RKO (cell line): ENCODE measurements at places on chromosomes 2 and 18.
A peak's percentile ranks its signal among the peaks of the same experiment; 100 is the strongest.

DNA sequence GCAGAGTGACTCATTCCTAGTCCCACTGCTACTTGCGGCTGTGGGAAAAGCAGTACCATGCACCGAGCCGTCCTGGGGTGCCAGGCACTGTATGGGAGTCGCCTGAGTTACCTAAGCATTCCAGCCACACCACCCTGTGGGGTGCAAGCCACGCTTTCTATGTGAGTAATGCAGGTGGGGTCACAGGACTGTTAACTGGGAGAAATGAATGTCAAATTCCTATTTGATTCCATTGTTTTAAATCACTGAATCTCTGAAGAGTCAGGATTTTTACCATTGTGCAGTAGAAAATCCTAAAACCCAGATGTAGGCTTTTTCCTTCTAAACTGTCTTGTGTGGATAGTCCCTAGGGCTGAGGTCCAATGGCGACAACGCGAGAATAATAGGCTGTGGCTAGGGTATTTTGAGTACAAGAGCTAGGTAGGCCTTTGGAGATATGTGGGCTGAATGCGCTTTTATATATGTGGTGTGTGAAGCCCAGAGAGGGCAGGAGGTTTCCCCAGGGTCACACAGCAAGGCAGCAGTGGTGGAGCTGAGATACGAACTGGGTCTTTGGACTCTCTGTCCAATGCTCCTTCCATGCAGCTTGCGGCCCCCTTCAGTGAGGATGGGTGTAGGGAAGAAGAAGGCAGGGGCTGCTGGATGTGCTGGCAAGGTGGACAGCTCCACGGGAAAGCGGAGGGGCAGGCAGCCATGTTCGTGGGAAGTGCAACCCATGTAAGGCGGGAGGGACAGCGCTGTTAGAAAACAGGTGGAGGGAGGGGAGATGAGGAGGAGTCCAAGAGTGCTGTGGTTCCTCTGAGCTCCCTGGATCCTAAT, 83.2 kb downstream of the DDX1 start:
- DNase-seq = peak; percentile 54

- DNase-seq = no peak
These were observed 2.0 kb downstream of the HOXD3 start for GRCh38 chr2:176158855-176159662.

DNA sequence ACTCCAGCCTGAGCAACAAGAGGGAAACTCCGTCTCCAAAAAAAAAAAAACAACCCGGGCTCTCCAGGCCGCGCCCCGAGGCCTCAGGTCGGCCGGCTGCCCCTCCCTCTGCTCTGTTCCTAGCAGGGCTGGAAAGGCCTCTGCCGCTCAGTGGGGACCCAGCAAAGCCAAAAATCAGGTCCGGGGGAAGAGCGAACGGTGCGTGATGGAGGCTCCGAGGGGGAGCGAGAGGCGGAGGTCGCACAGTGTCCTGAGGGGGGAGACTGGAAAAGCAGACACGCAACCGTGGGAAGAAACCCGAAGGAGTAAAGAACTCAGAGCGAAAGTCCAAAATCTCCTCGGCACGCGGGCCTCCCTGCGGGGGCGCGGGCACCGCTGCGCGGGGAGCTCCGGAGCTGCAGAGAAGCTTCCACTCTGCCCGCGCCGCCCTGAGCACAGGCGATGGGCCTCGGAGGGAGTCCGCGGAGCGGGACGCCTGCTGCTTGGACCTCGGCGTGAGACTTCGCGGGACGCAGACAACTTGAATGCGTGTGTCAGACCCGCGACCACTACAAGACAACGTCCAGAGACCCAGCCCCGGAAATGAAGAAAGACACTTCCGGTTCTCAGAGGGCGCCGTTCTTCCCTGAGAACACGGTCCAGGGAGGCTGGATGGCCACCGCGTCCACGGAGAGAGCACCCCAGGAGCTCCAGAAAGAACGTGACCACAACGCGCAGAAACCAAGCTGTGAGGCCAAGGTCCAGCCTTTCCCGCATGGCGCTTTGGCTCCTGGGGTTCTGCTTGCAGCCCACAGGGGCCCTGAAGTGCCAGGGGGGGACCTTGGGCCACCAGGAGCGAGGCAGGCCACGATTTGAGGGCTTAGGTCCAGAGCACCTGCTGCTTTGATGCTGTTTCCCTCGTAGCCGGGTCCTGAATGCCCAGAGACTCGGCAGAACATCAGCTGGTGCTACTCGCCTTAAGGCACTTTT, 219.8 kb downstream of the DPP10 start:
- DNase-seq = no peak

DNA sequence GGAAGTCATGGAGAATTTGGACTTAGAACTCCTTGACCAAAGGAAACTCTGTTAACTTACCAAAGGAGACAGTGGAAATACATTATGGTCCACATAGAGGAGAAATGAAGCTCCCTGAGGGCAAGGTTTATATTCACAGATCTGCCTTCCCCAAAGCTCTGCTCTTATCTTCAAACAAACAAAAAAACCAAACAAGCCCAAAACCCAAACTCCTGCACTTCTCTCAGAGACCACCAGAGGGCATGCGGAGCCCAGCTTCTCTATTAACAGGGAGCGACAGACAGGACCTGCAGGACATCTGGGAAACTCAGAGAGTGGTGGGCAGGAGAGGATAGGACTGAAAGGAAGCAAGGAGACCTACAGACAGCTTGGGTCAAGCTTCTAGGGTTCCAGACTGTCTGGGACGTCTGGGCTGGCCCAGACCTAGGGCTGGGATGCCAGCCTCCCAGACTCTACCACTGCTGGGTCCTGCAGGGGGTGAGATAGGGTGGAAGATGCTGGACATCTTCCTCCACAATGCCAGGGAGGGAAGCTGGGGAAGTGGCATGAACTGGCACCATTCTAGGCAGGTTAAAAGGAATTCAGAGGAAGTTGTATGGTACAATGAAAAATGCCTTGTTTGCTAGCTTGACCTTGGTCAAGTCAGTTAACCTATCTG, 4.0 kb upstream of the WNT10A start:
- DNase-seq = peak; percentile 63

DNA sequence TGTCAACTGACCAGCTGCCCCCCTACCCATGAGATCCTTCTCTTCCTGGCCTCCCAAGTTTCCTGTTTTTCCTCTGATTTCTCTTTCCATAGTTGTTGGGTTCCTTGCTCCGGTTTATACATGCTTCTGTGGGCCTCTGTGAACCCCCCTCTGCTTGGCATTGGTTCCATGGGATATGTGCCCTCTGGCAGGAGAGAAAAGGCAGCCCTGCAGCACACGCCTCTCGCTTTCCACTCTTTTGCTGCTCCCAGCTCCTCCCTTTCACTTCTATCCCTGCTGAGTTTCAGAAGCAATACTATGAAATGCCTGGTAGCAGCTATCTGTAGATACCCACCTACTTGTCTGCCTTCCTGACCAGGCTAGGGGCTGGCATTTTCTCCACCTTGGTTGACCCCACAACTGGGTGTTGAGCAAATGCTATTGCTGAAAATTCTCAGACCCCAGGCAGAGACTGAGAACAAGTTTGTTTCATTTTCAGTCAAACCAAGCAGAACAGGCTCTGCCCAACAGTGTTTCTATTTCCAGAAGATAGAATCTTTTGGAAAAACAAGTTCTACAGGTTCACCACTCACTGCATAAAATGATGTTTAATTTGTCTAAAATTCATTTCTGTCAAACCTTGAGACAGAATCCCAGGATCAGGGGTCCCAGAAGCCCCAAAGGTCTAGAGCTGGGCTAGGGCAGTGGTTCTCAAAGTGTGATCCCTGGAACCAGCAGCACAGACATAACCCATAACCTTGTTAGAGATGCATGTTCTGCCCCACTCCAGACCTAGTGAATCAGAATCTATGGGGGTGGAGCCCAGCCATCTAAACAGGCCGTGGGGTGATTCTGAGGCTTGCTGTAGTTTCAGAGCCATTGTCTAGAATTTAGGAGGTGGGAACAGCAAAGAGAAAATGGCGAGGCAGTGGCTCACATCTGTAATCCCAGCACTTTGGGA, 13.4 kb downstream of the CAPG start:
- no peak for DNase-seq

- no peak for DNase-seq
These were observed 84.6 kb downstream of the MAIP1 start for GRCh38 chr2:200039724-200040650.

DNA sequence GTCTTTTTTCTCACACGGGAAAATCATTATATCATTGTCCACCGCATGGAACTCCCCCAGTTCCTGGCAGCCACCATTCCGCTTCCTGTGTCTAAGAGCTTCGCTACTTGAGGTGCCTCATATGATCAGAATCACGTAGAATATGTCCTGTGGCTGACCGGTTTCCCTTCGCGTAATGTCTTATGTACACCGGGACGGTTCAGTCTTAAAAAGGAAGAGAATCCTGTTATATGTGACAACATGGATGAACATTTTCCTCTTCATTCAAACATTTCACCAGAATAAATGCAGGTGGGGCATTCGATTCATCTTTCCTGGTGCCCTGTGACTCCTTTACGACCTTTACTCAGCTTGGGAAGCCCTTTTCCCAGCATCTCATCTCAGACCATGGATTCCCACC, 131.7 kb upstream of the TWIST2 start:
- no peak for DNase-seq

DNA sequence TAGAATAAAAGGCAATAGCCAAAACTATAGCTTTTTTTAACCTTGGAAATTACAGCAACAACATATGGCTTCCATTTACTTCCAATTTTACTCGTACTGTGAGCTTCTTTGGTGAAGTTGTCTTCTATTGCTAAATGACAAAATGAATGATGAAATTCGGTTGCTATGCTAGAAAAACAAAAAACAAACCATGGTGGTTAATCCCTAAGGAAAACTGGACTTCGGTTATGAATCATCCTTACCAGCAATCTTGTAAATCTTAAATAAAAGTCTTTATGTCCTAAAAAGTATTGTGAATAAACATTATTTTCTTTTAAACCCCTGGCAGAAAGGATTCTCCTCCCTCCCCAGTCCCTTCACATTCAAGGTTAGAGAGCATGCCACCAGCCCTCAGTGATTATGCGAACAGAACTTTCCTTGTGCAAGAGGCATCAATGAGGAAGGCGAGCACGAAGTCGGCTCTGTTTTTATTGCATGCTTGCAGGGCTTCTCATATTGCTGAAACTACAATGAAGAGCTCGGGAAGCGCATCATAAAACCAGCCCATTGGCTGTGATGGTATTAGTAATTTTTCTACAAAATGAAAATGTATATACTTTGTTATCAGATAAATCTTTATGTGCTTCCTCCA, 62.9 kb downstream of the ZNF521 start:
- no peak for DNase-seq

DNA sequence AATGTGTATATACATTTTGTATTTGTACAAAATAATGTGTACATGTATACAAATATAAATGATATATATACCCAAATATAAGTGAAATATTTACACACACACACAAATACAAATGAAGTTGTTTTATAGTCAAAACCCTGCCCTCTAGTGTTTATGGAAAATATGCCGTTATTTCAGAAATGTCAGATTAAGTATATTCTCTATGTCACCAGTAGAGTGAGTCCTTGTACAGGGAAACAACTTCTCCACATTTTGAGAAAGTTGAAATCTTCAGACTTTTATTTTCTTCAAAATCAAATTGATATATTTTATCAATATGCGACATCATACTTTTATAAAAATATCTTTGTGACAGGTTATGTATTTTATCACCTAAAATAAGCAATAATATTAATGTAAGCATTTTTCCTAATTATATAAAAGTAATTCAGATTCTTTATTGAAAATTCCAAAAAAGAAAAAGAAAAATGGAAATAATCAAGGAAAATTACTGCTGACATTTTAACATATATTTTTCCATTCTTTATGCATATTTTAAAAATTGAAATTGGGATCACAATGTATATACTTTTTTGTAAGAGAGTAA, 22.4 kb downstream of the ARL6IP6 start:
- DNase-seq = peak; percentile 84

DNA sequence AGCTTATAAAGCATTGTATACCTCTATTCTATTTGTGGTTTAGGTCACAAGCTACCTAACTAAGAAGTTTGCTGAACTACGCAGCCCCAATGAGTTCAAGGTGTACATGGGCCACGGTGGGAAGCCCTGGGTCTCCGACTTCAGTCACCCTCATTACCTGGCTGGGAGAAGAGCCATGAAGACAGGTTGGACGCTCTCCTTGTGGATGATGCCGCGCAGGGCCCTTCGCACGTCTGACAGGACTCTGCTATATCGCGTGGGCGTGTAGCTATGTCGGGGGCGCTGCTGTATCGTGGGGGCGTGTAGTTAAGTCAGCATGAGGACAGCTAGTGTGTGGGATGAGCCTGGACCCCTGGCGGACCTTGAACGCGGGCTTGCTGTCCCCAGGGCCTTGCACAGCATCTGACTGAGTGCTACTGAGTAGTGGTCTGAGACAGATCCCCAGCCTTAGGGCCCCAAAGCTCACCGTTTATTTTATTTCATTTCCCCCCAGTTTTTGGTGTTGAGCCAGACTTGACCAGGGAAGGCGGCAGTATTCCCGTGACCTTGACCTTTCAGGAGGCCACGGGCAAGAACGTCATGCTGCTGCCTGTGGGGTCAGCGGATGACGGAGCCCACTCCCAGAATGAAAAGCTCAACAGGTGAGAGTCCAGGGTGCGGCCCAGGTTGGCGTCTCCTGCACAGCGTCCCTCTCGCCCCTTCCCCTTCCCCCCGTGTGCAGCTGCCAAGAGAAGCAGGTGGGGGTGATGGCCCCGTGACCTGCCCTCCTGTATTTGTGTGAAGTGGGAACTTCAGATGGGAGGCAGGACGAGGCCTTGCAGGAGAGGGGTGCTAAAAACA, 15.6 kb upstream of the CNDP1 start:
- no peak for DNase-seq

DNA sequence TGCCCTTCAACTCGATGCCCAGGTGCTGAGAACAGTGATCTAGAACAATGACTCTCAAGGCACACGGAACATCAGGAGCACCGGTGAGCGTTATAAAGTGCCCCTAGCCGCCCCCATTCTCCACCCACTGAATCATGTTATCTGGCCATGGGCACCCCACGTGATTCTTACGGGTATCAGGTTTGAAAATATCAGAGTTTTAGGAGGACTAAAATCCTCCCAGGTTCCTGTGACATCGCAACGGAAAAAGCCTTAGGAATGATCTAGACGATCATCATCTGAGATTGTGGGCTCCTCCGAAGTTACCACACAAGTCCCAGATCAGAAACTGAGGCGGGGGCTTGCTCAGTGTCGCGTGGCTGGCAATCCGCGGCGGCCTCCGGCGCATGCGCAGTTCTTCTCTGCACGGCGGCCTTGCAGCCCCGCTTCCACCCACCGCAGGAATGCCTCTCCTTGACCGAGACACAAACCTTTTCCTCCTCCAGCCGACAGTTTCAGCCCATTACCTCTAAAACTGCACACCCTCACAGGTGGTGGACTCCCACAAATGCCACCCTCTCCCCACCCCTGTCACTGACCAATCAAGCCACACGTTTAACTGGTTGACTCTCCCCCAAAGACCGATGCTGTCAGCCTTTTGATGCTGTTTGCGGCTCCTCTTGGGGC, 5.8 kb upstream of the MRPL33 start:
- no peak for DNase-seq

DNA sequence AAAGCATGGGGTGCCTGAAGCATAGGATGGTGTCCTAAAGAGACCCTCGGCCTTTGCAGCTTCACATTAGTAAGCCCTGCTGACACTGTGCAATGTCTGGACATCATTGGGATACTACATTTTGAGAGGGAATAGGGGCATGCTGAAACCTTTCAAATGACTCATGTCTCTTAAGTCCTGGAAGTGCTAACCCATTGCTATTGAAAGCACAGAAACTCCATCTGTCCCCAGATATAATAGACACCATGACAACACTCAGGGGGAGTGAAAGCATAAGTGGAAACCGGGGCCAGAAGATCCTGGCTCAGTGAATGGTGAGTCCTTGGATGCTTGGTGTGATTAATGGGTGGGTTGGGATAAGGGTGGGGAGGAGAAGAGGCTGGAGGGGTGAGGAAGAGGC, 595.5 kb upstream of the ID2 start:
- no peak for DNase-seq
